ENCODE measurements at places on chromosomes 5 and 9.
A peak's percentile ranks its signal among the peaks of the same experiment; 100 is the strongest.

DNA sequence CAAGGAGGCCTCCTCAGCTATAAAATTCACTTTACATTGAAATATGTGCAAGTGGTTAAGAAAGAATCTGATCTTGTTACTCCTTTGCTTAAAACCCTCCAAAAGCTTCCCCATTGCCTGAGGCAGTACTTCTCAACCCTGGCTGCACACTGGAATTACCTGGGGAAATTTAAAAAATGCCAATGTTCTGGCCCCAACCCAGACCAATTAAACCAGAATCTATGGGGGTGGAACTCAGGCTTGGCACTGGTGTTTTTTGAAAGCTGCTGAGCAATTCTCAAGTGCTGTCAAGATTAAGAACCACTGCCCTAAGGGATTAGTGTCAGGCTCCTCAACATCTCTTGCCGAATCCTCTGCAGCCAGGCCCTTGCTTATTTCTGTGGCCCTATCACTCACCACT lies 269.6 kb downstream of the ELAVL2 start:
- DNase-seq = no peak

DNA sequence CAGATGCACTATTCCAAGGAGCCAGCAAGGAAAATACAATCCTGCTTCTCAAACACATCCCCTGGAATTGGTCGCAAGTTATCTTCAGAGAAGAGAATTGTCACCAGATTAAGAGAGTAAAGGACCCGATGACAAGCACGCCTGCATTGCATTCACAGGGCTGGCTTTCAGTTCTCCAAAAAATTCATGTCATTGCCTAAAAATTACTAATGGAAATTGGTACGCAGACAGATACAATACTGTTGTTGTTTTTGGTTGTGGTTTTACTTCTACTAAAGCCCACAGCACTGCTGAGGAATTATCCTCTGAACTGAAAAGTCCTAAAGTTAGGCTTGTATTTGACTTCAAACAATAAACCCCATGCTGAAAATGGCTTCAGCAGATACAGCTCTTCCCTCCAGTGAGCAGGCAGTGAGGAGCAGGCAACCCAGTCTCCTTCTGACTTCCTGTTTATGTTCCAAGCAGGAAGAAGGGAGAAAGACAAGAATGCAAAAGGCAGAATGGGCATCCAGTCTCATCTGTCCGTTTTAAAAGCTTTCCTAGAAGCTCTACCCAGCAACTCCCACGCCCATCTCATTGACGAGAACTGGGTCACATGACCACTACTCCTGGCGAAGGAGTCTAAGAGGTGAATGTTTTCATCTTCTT lies 80.6 kb upstream of the ZNF366 start:
- DNase-seq = no peak

GRCh38 chr9:136170006-136170901 lies 34.7 kb downstream of the LHX3 start:
- peak; percentile 95 for DNase-seq

DNA sequence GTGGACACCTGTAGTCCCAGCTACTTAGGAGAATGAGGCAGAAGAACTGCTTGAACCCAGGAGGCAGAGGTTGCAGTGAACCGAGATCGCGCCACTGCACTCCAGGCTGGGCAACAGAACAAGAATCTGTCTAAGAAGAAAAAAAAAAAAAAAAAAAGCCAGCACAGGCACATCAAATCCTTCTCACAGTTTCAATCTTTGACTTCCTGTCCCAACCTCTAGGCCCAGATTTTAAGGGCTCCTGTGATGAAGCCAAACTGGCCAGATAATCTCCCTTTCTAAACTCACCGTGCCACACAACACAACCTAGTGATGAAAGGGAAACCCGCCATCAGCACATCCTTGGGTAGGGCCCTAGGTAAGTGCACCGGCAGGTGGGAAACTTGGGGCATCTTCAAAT lies 58.1 kb downstream of the ROR2 start:
- no peak for DNase-seq

DNA sequence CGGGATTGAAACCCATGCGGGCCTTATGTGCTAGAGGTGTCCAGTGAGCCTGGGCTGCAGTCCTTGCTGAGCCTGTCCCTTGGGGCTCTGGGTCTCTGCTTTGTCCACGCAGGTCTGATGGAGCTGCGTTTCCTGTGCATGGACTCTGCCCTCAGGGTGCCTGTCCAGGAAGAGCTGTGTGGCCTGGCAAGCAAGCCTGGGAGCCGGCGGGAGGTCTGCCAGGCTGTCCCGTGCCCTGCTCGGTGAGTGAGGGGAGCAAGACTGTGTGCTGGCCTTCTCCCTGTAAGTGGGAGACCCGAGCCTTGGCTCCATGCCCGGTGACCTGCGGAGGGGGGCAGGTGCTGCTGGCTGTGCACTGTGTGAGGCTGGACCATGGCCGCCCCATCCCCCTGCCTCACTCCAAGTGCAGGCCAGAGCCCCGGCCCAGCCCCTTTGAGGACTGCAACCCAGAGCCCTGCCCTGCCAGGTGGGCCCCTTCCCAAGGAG lies 11.2 kb upstream of the CACFD1 start:
- DNase-seq = no peak

DNA sequence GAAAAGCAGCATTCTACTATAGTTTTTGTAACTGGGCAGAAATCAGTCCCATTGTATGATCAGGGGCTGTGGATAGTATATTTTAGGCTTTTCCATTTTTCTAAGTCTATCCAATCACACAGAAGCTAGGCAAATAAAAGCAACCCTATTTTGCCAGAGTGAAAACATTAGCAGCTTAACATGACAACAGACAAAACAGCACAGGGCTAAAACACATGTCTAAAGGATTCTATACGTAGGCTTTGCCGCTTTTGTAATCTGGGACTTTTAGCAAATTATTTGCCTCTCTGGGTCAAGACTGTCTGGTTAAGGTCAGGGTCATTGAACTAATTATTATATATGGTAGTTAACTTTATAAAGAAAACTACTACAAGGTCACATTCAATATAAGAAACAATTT lies 4.2 kb downstream of the MARCHF3 start:
- no peak for DNase-seq

- peak; percentile 72 for DNase-seq
Observed at GRCh38 chr9:21856301-21857094, 54.1 kb downstream of the MTAP start.

DNA sequence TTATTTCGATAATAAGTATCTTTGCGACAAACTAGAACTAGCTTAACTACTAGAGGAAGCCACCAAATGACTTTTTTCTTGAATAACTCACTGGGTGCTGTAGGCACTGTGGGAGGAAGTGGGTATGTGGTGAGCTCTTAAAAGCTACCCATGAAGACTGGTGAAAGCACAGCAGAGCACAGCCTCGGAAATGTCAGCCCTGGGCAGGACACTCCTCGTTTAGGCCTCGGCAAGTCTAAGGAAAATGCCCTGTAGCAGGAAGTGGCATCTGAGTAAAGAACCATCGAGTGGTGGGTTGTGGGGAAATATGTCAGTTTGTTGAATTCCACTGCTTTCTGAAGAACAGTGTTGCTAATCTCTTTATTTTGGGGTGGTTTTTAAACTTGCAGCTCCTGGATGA lies 44.0 kb upstream of the NCS1 start:
- DNase-seq = no peak

GRCh38 chr9:93664549-93665120 lies 88.3 kb downstream of the PHF2 start:
- no peak for DNase-seq

- peak; percentile 72 for DNase-seq
Observed at GRCh38 chr5:65808251-65808741, 86.3 kb downstream of the NLN start.

GRCh38 chr5:56490971-56491468 lies 257.9 kb upstream of the ANKRD55 start:
- DNase-seq = no peak

GRCh38 chr9:121748727-121749423 lies 97.4 kb downstream of the DAB2IP start:
- DNase-seq = peak; percentile 97

DNA sequence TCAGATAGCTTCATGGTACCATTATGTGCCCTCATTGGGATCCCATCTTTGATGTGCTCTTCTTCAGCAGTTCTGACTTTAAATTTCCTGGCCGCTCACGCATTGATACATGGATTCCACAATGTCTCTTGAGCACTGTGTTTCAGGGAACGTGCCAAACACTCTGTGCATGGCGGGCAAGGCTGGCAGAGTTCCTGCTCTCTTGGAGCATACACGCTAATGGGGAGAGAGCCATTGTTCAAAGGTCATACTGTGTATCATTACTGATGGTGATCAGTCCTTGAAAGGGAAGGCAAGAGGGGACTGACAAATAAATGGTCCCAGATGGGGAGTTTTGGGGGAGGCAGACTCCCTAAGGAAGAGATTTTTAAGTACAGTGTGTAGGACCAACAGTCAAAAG lies 52.3 kb downstream of the AMBP start:
- no peak for DNase-seq

- peak; percentile 97 for DNase-seq
Observed at GRCh38 chr5:180470966-180471582, 23.1 kb upstream of the CNOT6 start.

DNA sequence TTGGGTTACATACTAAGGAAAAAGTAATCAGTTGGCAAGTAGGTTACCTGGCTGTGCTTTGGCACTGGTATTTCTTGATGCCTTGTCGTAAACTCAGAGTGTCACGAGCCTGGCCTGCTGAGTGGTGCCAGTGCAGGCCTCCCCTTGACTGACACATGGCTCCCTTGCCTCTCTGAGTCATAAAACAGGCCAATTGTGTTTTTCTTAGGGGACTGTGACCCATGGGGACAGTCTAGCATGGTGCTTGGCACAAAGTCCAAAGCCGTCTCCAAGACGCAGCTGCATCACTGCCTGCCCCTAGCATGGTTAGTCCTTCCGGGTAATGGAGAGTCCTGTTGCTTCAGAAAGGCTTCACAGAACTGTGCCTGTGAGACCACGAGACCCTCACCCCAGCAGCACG lies 132.5 kb downstream of the MVB12B start:
- DNase-seq = no peak

GRCh38 chr9:112487008-112487798 lies 576 bp downstream of the KIAA1958 start:
- DNase-seq = peak; percentile 94

DNA sequence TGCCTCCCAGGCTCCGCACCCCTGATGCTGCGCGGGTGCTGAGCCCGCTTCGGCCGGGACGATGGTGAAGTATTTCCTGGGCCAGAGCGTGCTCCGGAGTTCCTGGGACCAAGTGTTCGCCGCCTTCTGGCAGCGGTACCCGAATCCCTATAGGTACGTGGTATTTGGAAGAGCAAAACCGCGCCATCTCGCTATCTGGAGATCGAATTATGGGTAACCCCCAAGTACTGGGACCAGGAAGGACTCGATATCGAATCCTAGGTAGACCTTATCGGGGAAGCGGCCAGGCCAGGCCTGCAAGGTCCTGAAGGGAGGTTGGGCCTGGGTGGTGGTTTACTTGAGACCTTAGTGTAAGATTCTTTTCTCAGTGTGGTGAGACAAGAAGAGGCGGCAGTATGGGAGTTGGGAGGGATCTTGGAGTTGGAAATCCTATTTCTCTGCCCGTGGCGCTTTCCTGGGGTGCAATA lies 359 bp downstream of the PRELID1 start:
- DNase-seq = peak; percentile 78

GRCh38 chr9:81874931-81875330 lies 53.3 kb upstream of the SPATA31D4 start:
- peak; percentile 46 for DNase-seq

GRCh38 chr9:113602126-113603047 lies 138.9 kb downstream of the RGS3 start:
- DNase-seq = peak; percentile 96

DNA sequence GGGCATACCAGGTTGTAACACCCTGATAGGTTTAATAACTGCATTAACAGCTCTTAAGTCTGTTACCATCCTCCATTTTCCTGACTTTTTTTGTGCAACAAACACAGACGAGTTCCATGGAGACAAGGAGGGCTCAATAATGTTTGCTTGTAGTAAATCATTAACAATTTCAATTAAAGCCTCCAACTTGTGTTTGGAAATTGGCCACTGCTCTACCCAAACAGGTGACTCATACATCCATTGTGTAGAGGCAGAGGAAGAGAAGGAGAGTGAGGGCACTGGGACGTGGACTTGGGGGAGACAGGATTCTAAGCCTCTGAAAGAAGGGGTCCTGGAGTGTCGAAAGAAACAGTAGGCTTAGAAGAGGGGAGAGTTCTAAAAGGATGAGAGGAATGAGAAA lies 213.6 kb upstream of the KCNN2 start:
- DNase-seq = no peak

GRCh38 chr9:37415011-37415719 lies 7.3 kb upstream of the GRHPR start:
- peak; percentile 93 for DNase-seq

DNA sequence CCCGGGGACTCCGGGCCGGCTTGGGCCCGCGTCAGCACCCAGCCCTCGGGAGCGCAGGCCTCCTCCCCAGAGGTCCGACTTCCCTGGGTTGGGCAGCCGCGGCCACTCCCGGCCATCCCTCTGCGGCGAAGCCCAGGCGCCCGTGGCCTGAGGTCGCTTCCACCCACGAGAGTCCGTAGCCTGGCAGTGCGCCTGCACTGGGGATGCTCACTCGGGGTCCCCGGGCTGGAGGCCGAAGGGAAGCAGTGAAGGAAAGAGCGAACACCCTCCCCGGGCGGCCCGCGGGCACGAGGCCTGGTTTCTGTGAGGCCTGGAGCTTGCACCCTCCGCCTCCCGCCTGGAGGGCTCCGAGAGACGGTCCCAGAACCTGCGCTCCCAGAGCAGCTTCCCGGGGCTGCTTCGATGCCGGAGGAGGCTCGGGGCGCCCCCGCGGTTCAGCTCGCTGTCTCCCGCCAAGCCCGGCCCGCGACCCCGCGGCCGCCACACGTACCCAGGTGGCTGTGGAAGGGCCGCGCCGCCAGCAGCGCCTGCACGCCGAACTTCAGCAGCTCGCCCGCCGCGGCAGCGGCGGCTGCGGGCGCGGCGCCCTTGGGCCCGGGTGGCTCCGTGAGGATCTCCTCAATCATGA lies 607 bp downstream of the BARX1 start:
- DNase-seq = peak; percentile 99

- DNase-seq = peak; percentile 63
Observed at GRCh38 chr5:56637321-56637920, 177.9 kb upstream of the MAP3K1 start.

- DNase-seq = no peak
Observed at GRCh38 chr5:172790496-172790889, 19.5 kb upstream of the DUSP1 start.

GRCh38 chr5:178590141-178590923 lies at the start of gene COL23A1:
TSS of gene COL23A1 (minus strand) at chr5:178590393.
- DNase-seq = peak; percentile 92

- no peak for DNase-seq
Observed at GRCh38 chr9:86079421-86079831, 19.9 kb downstream of the GOLM1 start.

GRCh38 chr5:139765409-139766217 lies 30.0 kb upstream of the PSD2 start:
- DNase-seq = peak; percentile 98

- no peak for DNase-seq
Observed at GRCh38 chr9:70865471-70865870, 255.9 kb downstream of the TRPM3 start.

All from osteoblast (primary cell).